Tibial nerve (tissue), 4 donors: ENCODE measurements at places on chromosomes 16 and 17. TPM values are rescaled to one million over a fixed set of nuclear protein-coding genes. Genes with fewer than 3 reads are reported as not detected.
A peak's percentile ranks its signal among the peaks of the same experiment; 100 is the strongest.

The HOXB2 gene
- 18.4 TPM for total RNA-seq

The KIF2B gene
- total RNA-seq: not detected

The SMIM36 gene
- total RNA-seq: not detected

GRCh38 chr17:27892866-27893769, at the start of gene LYRM9:
LYRM9 (minus strand) TSS chr17:27893365; CDS start chr17:27882694, 10,671 bp downstream.
- peak; percentile 78 for DNase-seq

DNA sequence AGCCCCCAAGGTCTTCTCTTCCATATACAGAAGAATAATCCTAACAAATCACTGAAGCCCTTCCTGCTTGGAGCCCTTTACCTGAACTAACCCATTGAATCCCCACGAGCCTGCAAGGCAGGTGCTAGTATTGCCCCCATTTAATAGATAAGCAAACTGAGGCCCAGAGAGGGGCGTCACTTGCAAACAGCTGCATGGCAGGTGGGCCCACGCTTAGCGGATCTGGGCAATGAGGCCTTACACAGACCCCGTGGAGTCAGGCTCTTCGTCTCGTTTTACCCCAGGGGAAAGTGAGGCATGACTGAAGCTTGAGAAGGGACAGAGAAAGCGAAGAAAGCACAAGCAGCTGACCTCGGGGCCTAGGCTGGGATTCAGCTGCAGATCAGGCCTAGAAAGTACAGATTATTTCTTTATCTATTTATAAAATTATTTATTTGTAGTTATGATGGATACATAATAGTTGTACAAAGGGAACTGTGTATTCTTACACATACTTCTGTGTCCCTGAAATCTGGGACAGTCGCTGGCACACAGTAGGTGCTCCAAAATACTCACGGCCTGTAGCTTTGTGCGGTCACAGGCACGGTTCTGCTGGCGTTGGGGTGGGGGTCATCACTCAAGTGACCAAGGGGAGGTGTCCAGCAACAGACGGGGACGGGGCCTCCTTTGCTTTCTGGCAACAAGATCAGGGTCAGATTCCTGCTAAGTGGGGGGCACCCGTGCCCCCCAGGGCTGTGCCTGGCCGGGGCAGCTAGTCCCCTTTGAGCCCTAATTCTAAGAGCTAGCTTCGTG, 223.2 kb upstream of the GSE1 start:
- DNase-seq: no peak
